ENCODE measurements at places on chromosomes 2 and 18. TPM values are rescaled to one million over a fixed set of nuclear protein-coding genes. Genes with fewer than 3 reads are reported as not detected.

- no peak for DNase-seq
Observed at GRCh38 chr2:9697909-9698308, 67.1 kb upstream of the YWHAQ start.

DNA sequence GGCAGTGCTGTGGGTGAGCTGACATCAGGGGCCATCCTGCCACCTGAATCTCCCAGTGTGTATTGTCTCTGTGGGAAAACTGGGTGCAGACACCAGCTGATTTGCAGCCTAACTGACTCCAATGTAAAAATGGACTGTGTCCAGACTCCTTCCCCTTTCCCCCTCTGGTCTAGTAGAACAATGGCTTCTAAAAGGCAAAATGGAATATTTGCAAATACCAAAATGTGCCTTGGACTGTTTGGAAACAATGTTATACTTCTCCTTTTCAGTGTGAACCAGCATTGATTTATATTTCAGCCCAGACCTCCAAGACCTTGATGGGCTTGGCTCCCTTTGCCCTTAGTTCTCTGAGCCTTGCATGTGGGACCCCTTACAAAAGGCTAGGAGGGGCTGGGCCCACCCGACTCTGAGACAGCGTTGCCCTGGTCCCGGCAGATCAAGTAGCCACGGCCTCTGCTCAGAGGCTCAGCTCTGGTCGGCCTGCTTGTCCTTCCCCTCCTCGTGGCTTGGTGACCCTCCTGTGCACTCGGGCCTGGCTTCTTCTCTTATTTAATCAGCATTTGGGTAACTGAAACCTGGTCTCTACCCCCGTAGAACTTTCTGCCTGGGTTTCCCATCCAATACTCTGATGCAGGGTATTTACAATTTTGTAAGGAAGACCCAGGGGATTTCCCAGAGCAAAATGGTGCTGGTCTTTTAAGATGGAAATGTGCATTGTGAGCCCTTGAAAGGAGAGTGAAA is 18.0 kb upstream of the ACKR3 start:
- no peak for DNase-seq

DNA sequence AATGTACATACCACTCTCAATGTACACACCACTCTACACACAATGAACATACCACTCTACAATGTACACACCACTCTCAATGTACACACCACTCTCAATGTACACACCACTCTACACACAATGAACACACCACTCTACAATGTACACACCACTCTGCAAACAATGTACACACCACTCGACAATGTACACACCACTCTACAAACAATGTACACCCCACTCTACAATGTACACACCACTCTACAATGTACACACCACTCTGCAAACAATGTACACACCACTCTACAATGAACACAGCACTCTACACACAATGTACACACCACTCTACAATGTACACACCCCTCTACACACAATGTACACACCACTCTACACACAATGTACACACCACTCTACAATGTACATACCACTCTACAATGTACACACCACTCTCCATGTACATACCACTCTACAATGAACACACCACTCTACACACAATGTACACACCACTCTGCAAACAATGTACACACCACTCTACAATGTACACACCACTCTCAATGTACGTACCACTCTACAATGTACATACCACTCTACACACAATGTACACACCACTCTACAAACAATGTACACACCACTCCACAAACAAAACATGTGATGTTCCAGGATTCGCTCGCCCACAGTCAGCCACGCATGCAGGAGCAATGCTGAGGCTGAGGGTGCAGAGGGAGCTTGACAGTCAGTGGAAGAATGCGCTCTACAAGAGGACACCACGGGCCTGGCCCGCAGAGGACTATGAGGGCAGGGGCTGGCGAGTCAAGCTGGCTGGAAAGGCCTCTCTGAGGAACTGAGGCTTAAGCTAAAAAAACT is 118.2 kb downstream of the HDAC4 start:
- DNase-seq, result no peak

- DNase-seq, result no peak
Observed at GRCh38 chr2:69789175-69789721, 40.2 kb upstream of the GMCL1 start.

DNA sequence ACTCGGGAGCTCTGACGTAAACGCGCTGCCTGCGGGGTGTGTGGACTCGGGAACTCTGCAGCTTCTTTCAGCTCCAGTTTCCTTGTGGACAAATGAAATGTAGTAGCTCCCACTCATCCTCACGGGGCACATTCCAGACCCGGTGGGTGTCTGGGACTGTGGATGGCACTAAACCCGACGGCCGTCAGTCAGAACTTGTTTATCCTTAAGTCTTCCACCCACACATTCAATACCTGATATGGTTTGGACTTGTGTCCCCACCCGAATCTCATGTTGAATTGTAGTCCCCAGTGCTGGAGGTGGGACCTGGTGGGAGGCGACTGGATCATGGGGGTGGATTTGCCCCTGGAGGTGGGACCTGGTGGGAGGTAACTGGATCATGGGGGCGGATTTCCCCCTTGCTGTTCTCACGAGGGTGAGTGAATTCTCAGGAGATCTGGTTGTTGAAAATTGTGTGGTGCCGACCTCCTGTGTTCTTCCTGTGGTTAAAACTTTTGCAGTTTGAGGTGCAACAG is 81.2 kb upstream of the SNTG2 start:
- no peak for DNase-seq

GRCh38 chr18:26435415-26436095 is 112.8 kb downstream of the KCTD1 start:
- no peak for DNase-seq

DNA sequence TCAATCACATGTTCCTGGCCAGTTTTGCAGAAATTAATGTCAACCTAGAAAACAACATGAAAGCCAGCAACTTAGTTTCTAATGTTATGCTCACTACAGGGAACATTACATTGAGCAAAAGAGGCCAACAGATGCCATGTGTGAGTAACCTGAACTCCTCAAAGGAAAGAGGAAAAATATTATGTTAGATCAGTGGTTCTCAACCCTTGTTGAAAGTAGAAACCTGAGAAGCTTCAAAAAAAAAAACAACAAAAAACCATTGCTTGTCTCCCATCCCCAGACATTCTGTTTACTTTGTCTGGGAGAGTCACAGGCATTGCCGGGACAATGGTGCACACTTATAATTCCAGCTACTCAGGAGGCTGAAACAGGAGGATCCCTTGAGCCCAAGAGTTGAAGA is 57.7 kb downstream of the METTL4 start:
- no peak for DNase-seq

DNA sequence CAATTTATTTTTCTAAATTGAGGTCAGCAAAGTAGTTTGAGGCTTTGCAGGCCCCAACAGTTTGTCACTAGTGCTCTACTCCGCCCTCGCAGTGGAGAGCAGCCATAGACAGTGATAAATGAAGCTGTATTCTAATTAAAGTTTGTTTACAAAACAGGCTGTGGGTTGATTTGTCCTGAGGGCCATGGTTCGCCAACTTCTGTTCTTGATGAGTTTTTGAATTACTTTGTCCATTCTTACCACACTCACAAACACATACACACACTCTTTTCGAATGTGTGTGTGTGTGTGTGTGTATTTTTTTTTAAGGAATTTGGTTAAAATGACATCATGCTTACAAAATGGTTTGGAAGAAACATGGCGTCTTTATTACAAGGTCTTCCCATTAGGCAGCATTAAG is 68.6 kb downstream of the MTCL1 start:
- no peak for DNase-seq

- no peak for DNase-seq
Observed at GRCh38 chr2:5546181-5546580, 146.0 kb upstream of the SOX11 start.

DNA sequence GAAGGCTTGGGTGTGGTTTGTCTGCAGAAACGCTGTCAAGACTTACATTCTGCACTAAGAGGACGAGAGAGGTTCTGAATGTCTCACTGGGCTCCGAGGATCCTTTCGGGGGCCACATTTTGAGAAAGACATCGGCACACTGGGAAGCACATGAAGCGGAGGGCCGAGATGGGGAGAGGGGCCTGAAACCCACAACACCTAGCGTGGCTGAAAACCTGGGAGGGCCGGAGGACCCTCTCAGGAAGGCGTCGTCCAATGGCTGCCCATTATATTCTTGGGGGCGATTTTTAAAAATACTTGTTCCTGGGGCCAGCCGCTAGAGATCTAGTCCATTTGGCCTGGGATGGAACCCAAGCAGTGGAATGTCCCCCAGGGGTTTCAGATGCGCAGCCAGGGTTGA is 229.6 kb downstream of the GBX2 start:
- DNase-seq, result no peak

GRCh38 chr2:218717262-218717661 is 6.6 kb downstream of the TTLL4 start:
- no peak for DNase-seq

DNA sequence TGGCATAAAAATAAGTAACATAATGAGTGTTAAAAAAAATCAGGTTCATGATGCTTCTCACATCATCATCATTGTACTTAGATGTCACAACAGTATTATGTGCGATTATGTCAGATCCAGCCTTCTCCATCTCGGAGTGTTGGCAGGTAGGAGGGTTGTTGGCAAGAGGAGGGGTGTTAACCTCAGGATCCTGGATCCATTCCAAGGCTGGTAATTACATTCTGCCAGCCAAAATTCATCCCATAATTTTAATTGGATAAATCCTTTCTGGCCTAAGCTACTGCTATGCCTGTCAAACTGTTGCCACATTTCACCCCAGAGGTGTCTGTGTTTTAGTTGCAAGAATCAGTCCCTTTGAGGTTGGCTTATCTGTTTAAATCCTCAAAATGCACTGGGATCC is 891 bp upstream of the FTCDNL1 start:
- DNase-seq, result no peak

DNA sequence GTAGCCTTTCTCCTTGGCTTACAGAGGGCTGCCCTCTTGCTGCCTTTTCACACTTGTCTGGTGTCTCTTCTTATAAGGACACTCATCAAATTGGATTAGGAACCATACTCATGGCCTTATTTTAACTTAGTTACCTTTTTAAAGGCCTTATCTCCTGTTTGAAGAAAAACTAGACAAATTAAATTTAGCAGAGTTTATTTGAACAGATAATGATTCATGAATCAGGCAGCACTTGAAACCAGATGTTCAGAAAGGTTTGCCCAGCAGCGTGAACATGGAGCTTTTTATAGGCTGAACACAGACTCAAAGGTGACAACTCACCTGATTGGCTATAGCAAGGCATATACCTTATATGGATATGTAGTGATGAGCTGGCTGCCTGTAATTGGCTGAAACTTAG is 238.0 kb downstream of the GULP1 start:
- no peak for DNase-seq

DNA sequence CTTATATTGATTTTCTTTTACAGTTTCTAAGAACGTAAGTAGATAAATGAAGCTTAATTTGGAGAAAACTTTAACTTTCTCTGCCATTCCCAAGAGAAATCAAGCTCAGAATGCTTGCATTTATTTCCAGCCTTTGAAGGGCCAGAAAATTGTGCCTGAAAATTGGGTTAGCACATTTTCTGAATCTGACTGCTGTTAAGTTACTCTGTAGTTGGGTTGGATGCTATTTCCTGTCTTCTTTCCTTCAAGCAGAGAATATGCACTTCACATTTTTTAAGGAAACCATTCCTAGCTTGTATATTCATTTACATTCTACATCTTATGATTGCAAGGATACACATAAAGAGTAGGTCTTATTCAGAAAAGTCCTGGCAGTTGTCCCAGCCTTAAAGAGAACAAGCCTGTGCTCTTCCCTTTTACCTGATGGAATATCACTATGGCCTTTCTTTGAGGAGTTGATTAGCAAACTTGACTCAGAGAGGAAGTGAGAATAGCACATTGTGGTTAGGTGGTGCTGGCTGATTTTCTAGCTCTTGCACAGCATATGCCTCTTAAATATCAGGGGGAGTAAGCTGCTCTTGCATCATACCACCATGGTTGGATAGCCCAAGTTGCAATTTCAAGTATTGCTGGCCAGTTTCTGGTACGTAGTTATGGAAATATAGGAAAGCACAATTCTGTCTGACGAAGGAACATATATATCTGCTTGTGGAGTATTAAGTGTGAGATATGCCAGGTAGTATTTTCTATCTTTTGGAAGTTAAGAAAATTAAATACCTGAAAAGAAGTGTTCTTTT is 133.7 kb downstream of the COMMD1 start:
- no peak for DNase-seq

DNA sequence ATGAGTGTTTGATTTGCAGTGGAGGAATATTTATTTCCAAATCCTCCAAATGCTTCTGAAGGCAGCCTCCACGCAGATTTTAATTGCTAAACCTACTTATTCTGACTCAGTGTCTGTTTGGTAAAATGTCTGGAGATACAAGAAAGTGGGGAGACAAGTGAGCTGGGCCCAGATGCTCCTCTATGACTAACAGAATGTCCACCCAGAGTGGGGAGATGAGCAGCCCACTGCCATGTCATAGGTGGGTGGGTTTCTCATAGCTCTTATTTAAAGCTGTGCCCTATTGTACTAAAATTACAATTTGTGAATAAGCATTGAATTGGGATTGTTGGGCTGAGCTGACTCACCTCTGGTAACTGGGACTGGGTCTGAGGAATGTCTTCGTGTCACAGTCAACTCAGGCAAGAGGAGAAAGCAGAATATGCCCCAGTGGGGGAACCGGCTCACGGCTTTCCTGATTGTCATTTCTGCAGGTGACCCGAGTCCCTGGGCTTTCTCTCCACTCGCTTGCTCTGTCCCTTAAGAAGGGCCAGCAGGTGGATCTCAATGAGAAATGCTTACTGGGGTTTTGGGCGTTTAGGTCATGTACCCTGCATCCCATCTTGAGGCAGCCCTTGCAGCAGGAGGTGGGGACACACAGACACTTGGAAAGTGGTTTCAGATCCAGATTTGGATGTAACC is 116.3 kb upstream of the SPRED2 start:
- no peak for DNase-seq

GRCh38 chr2:101012054-101012705 is 10.1 kb downstream of the RPL31 start:
- DNase-seq, result no peak

- no peak for DNase-seq
Observed at GRCh38 chr2:48198371-48198770, 292.1 kb upstream of the FBXO11 start.

Gene HOXD12
- total RNA-seq, result not detected

Gene PFN4
- not detected for total RNA-seq

Gene GNAL
- 2.1 TPM for total RNA-seq

Gene HOXD13
- not detected for total RNA-seq

Gene PLB1
- 1.0 TPM for total RNA-seq

Gene C2orf15
- not detected for total RNA-seq

Gene BMP10
- total RNA-seq, result not detected

Gene MAP4K4
- 22.1 TPM for total RNA-seq

Gene EML6
- total RNA-seq, result 2.6 TPM

Gene MTCL1
- 15.3 TPM for total RNA-seq

Gene CYBRD1
- 59.7 TPM for total RNA-seq

Measured in body of pancreas (tissue), 4 donors.